ENCODE measurements at places on chromosomes 16 and 17.

- no peak for DNase-seq
These were observed 7.1 kb downstream of the UBE2O start for GRCh38 chr17:76445697-76446448.

GRCh38 chr17:6041246-6041645, 28.9 kb upstream of the WSCD1 start:
- DNase-seq = no peak

- no peak for DNase-seq
These were observed 72.0 kb upstream of the MAF start for GRCh38 chr16:79672524-79672923.

DNA sequence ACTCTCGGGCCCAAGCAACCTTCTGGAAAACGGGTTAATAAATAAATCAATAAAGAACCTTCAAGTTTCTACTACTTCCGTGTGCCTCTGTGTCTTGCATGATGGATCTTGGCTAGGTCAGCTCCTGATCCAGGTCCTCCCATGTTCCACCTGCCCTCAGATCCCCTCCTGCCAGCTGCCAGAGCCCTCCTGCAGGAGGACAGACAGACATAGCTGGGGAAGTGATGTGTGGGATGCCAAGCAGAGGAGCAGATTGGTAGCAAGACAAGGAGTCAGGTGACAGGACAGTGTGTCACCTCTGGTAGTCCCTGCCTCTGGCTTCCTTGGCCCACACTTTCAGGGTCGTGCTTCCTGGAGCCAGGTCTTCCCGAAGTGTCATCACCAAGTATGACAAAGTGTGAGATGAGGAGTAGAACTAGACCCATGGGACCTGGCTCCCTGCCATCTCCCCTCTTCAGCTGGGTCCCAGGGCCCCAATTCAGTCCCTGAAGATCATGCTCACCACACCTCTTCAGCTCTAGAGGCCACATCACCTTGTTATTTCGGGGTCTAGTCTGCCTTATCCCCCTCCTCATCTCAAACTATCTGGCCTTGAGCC, 1.0 kb upstream of the EPN3 start:
- no peak for DNase-seq

GRCh38 chr16:85490407-85491057, 122.6 kb upstream of the GSE1 start:
- DNase-seq = no peak

DNA sequence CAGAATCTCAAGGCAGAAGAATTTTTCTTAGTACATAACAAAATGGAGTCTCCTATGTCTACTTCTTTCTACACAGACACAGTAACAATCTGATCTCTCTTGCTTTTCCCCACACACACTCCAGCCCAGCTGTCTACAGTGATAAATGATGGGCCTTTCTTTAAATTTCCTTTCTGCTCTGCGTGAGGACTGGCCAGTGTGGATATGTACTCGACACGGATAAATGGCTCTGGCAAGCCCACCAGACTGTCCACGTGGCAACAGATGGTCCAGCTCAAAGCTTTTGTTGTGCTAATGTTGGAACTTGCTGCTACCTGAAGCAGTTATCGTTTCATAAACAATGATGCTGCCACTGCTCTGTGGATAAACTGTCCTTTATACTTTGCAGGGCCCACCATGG, 410.7 kb downstream of the TMEM114 start:
- no peak for DNase-seq

GRCh38 chr17:48693178-48693577, 29.1 kb downstream of the PRAC1 start:
- no peak for DNase-seq

DNA sequence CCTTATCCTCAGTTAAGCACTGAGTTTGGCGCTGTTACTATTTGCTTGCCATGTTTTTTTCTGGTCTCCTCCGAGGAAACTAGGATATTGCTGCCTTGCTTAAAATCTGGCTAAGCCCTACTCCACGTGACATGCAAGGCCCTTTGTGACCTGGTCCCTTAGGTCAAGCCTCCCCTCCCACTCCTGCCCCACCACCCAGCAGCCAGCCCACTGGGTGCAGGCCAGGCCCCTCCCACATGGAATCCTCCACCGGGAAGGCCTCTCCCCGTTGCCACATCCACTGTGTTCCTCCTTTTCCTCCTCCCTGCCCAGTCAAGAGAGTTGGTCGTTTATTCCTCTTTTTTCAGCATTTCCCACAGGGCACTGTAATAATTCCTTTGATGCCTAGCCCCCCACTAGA, 16.2 kb downstream of the PSMD3 start:
- no peak for DNase-seq

Data from NCI-H460 (cell line).